ENCODE measurements at places on chromosomes 6 and 20.

GRCh38 chr20:46261456-46262253 lies 46.6 kb downstream of the CDH22 start:
- DNase-seq: no peak

GRCh38 chr6:94953867-94954631 lies 623.3 kb upstream of the MANEA start:
- DNase-seq: no peak

DNA sequence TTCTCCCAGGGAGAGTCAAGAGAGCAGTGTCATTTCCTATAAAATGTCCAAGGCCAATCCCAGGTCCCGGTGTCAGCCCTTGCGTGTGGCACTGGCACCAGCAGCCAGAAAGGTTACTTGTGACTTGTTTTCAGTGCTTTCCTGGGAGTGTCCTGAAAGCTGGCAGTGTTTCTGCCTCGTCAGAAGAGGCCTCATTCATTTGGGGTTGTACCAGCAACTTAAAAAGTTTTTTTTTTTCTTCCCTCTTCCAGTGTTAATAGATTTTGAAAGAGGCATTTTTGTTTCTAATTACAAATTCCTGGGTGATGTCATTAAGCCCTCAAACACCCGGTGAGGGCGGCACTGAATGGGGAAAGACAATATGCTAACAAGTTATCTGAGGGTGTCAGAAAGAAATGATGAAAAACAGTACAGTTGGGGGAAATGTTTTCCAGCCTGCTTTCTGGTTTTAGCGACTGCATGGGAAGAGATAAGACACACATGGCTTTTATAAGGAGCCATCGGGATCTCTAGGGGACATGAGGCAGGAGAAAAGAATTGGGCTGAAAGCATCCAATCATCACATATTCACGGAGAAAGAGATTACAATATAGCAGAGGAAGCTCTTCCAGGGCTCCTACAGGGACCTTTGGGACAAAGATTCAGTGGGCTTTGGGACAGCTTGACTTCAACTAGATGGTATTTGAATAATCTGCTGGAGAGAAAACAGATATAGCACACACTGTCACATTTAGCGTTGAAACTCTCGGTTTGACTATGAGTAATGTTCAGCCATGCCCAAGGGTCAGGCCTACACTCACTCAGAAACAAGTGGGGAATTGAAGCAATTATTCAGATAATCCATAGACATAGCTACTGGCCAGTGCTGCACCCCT lies 153.0 kb downstream of the BCAS1 start:
- no peak for DNase-seq

GRCh38 chr6:169241688-169242350 lies 11.8 kb downstream of the THBS2 start:
- no peak for DNase-seq

GRCh38 chr6:25062070-25062811 lies 126.5 kb upstream of the RIPOR2 start:
- no peak for DNase-seq

DNA sequence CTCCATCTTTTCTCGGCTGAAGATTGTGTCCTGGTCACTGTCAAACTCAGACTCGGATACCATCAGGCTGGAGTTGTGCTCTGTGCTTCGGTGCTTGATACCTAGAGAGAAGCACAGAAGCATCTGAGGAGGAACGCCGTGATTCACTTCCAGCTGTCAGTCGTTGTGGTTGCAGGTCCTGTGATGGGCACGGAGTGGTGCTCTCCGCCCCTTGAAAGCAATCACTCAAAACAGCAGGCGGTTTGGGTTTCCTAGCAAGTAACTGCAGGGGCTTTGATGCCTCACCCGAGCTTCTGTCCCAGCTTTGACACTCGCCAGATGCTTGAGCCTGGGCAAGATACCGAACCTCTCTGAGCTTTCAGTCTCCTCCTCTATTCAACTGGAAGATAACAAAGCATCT lies 52.5 kb downstream of the ALDH5A1 start:
- DNase-seq: no peak

GRCh38 chr20:36629719-36630681 lies 16.0 kb downstream of the SLA2 start:
- no peak for DNase-seq
